ENCODE measurements at places on chromosomes 12 and 14. TPM values are rescaled to one million over a fixed set of nuclear protein-coding genes. Genes with fewer than 3 reads are reported as not detected.

The TSPAN19 gene
- total RNA-seq = 0.10 TPM

DNA sequence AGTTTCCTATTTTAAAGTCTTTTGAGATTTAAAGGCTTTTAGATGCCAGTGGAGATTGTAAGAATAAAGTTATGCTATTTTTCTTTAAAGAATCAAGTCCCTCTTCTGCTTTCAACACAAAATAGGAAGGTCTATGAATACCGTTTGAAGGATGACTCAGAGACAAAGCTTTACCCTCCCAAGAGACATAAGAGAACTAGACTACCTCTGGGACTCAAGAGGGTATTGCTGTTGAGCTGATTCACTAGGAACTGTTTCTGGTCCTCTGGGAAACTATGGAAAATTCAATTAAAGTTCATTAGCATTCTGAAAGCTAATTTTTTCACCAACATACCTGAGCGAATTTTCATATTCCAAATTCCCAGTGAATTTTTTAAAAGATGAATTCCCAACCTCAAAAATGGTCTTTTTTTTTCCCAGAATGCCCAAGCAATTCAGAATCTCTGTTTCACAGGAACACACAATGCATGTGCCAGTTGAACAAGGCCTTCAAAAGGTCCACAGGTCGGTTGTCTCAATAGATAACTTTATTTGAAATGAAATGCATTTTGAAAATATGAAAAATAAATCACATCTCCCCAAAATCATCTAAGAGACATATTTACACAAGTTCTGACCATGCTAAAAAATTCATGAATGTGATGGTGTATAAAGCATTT lies 6.5 kb downstream of the PHLDA1 start:
- no peak for DNase-seq

- DNase-seq = no peak
Measured at GRCh38 chr12:132021031-132021871, 71.5 kb downstream of the EP400 start.

- no peak for DNase-seq
Measured at GRCh38 chr12:95852133-95852532, 6.6 kb upstream of the SNRPF start.

- peak; percentile 11 for DNase-seq
Measured at GRCh38 chr12:8860165-8860961, 37.9 kb downstream of the A2ML1 start.
